Naive thymus-derived CD4-positive, alpha-beta T cell (primary cell): ENCODE measurements at places on chromosomes 4 and X. TPM values are rescaled to one million over a fixed set of nuclear protein-coding genes. Genes with fewer than 3 reads are reported as not detected.

The BCORL1 gene
- 8.2 TPM for total RNA-seq

The ERAS gene
- not detected for total RNA-seq

The CDKL2 gene
- total RNA-seq, result 0.34 TPM

The SMR3A gene
- total RNA-seq, result not detected

The FOXR2 gene
- total RNA-seq, result not detected in 2 replicates

GRCh38 chr4:108425988-108426387 lies 194.4 kb upstream of the RPL34 start:
- no peaks in the 10 kb centered on the region for H3K27me3 ChIP-seq
- DNase-seq, result no peak

- H3K27me3 ChIP-seq, result no peaks in the 10 kb centered on the region
- no peak overlapping the region for H3K4me3 ChIP-seq
- no peak for DNase-seq
- H3K4me1 ChIP-seq, result peaks cover 8% of the 10 kb centered on the region
These were observed 109.6 kb downstream of the ANXA3 start for GRCh38 chr4:78661086-78661690.

- no peaks in the 10 kb centered on the region for H3K4me1 ChIP-seq
- H3K27me3 ChIP-seq, result no peaks in the 10 kb centered on the region
- no peaks in the 10 kb centered on the region for H3K36me3 ChIP-seq
- no peak overlapping the region for H3K4me3 ChIP-seq
- no peak overlapping the region for H3K27ac ChIP-seq
These were observed 167.2 kb downstream of the NPNT start for GRCh38 chr4:106062452-106062875.

DNA sequence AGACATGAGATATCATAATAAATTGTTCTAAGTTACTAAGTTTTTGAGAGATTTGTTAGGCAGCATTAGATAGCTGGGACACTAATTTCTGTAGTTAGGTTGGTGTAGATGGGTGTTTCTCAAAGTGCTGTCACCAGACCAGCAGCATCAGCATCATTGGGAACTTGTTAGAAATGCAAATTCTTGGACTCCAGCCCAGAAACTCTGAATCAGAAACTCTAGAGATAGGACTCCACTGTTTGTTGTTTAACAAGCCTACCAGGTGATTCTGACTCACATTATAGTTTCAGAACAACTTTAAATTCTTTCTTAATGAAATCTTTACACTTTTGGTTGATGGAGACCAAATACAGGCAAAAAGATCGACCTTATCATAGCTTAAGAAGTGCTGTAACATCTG lies 173.7 kb downstream of the PABPC4L start:
- no peaks in the 10 kb centered on the region for H3K36me3 ChIP-seq
- no peak for DNase-seq
- H3K27ac ChIP-seq, result no peak overlapping the region
- no peak overlapping the region for H3K4me3 ChIP-seq
- no peaks in the 10 kb centered on the region for H3K27me3 ChIP-seq

GRCh38 chr4:38600575-38600974 lies 63.4 kb upstream of the KLF3 start:
- H3K27ac ChIP-seq, result no peak overlapping the region
- peaks cover 3% of the 10 kb centered on the region for H3K4me1 ChIP-seq
- H3K36me3 ChIP-seq, result no peaks in the 10 kb centered on the region
- no peak overlapping the region for H3K4me3 ChIP-seq
- DNase-seq, result no peak
- no peaks in the 10 kb centered on the region for H3K27me3 ChIP-seq

DNA sequence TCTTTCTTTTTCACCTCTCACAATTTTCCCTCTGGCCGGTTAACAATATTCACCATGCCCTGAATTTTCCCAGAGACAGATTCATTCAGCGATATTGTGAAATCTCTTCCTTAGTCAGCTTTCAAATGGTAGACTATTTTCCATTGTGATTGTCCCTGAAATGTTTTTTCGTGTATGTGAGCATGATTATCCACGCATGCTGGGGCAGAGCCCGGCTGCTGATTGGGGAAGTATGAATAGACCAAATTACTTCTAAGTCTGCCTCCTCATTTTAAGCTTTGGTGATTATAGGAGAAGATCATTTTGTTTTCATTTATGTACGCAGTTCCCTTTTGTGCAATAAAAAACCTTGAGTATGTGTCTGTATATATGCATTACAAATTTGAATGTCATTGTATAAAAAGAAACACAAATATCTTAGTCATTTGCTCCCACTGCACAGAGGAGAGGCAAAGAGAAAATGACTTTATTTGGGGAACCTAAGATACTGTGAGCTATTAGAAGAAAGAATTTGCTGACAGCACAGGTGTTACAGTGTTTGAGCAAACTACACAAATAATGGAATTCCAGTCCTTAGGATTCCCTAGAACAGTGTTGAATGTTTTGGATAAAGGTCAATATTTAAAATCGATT lies 11.3 kb downstream of the DTHD1 start:
- no peaks in the 10 kb centered on the region for H3K27me3 ChIP-seq
- DNase-seq, result no peak
- H3K36me3 ChIP-seq, result no peaks in the 10 kb centered on the region
- no peak overlapping the region for H3K4me3 ChIP-seq
- H3K27ac ChIP-seq, result no peak overlapping the region

DNA sequence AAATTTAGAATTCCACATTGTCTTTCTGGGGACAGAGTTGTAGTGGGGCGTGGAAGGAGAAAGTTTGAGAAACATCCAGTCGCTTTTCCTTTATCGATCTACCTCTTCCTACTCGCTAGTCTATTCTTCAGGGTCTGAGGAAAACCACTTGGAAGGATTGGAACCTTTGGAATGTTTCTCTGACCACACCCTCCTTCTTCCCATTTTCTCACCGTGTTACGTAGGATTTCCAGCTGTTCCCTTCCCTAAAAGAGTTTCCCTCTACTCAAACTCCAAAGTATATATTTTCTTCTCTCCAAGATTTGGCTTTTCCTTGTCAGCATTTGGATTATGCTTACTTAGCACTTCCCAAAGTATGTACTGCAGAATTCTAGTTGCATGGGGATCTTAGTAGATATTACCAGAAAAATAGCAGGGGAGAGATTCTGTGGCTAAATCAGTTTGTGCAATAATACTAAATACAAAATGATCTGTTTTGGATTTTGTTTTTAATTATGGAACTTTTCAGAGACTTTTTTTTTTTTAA lies 4.9 kb downstream of the ENPEP start:
- no peak overlapping the region for H3K27ac ChIP-seq
- no peaks in the 10 kb centered on the region for H3K27me3 ChIP-seq
- no peak overlapping the region for H3K4me3 ChIP-seq
- no peak for DNase-seq
- no peaks in the 10 kb centered on the region for H3K4me1 ChIP-seq

GRCh38 chrX:15373976-15374375 lies 10.2 kb downstream of the VEGFD start:
- no peak overlapping the region for H3K27ac ChIP-seq
- no peaks in the 10 kb centered on the region for H3K27me3 ChIP-seq
- no peaks in the 10 kb centered on the region for H3K36me3 ChIP-seq
- H3K4me3 ChIP-seq, result no peak overlapping the region
- no peaks in the 10 kb centered on the region for H3K4me1 ChIP-seq

DNA sequence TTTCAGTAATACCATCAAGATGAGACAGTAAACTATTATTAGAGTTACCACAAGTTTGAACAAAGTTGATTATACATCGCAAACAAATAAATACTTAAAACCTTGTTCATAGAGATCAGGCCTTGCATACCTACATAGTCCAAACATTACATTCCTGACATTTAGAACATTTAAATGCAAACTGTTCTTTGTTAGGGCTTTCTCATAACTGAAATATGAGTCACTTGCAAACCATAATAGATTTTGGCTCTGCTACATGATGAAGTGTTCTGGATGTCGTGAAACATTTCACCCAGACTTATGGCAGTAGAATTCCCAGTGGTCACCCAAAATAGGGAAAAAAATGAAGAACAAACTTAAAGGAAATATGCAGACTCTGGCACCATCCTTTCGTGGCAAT lies 75.0 kb downstream of the FAT4 start:
- no peaks in the 10 kb centered on the region for H3K4me1 ChIP-seq
- DNase-seq, result no peak
- H3K27me3 ChIP-seq, result no peaks in the 10 kb centered on the region
- H3K36me3 ChIP-seq, result no peaks in the 10 kb centered on the region
- no peak overlapping the region for H3K4me3 ChIP-seq

DNA sequence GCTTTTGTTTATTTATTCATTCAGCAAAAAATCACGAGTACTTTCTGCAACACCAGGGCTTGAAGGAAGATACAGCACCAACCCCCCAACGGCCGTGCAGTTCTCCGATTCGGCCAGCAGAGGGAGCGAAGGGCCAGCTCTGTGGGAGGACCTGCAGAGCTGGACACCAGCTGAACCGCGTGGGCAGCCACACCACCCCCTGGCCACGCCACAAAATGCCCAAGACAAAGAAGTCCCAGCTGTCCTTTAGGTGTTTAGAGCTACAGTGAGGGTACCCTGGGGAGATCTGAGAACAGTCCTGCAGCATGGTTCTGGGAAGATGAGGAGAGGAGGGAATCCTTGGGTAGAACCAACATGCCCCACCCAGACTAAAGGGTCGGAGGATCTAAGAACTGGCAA lies 83.1 kb downstream of the RELL1 start:
- H3K4me1 ChIP-seq, result peaks cover 3% of the 10 kb centered on the region
- H3K4me3 ChIP-seq, result no peak overlapping the region
- peak; percentile 57 for DNase-seq
- H3K27me3 ChIP-seq, result no peaks in the 10 kb centered on the region

- DNase-seq, result no peak
- H3K4me3 ChIP-seq, result no peak overlapping the region
- no peaks in the 10 kb centered on the region for H3K36me3 ChIP-seq
- no peaks in the 10 kb centered on the region for H3K4me1 ChIP-seq
- H3K27ac ChIP-seq, result no peak overlapping the region
These were observed 93.0 kb downstream of the TSPAN7 start for GRCh38 chrX:38654302-38654701.

DNA sequence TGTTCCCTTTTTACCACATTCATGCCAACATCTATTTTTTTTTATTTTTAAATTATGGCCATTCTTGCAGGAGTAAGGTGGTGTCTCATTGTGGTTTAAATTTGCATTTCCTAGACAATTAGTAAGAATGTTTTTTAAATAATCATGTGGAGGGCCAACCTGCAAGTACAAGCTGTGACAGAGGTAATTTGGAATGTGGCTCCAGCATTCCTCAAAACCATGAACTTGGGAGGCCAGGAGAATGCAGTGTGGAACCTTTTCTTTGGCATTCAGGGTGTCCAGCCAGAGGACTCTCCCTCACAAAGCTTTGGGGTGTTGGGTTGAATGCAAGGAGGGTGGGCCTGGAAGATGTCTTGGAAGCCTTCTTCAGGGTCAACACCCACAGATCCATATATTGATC lies 7.3 kb upstream of the TMEM185A start:
- H3K27ac ChIP-seq, result no peak overlapping the region
- no peaks in the 10 kb centered on the region for H3K27me3 ChIP-seq
- H3K36me3 ChIP-seq, result no peaks in the 10 kb centered on the region
- H3K4me1 ChIP-seq, result no peaks in the 10 kb centered on the region

GRCh38 chr4:25953740-25954139 lies 39.7 kb downstream of the SMIM20 start:
- no peaks in the 10 kb centered on the region for H3K36me3 ChIP-seq
- no peaks in the 10 kb centered on the region for H3K27me3 ChIP-seq
- H3K4me3 ChIP-seq, result no peak overlapping the region

DNA sequence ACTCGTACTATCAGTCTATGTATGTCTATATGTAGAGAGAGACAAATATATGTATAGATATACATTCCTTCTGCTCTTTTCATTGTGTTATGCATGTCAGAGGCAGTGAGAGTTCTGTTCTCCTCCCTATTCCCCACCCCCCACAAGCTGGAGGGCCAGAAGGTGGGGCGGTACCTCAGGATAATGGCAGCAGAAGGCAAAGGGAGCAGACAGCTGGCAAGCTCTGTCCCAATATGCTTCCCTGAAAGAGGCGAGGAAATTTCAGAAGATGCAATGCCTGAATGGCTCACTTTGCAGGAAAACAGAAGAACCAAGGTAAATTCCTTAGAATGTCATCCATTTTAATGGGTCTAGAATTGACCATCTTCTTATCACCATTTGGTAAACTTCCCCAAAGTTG lies 114.4 kb downstream of the NAA11 start:
- H3K27ac ChIP-seq, result no peak overlapping the region
- no peak overlapping the region for H3K4me3 ChIP-seq
- DNase-seq, result no peak
- H3K4me1 ChIP-seq, result no peaks in the 10 kb centered on the region
- no peaks in the 10 kb centered on the region for H3K27me3 ChIP-seq
- H3K36me3 ChIP-seq, result no peaks in the 10 kb centered on the region

DNA sequence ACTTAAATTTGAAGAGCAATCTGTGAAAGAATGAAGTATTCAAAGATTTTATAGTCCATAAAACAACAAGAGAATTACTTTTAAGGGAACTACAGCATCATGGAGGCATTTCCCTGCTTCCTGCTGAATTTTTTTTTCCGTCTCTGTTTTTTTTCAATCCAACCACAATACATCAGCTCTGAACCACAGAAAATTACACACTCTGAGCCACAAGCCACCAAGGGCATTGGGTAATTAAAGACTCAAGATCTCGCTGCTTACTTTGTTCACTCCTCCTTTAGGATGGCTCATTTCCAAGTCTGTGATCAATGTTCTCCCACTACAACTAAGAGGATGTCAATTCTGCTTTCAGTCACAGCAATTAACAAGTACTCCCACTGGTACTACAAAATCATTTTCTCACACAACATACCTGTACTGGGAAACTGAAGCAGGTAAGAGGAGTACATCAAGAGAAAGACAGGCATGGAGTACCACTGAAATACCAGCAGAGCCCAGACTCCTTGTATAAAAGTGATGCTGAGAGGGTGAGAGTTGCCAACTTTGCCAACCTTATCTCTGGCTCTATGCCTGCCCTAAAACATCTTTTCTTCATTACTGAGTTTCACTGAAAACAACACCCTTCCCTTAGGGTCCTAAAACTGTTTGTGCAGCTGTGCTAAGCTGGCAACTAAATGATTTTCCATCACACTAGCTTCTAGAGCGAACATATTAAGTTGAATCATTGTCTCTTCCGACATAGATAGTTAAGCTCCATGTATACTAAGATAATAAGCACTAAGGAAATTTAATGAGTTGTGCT lies 105.8 kb upstream of the MAGEB18 start:
- H3K4me3 ChIP-seq, result no peak overlapping the region
- DNase-seq, result no peak
- no peaks in the 10 kb centered on the region for H3K27me3 ChIP-seq
- no peaks in the 10 kb centered on the region for H3K4me1 ChIP-seq

- no peak for DNase-seq
- H3K27ac ChIP-seq, result no peak overlapping the region
- H3K4me3 ChIP-seq, result no peak overlapping the region
- H3K27me3 ChIP-seq, result no peaks in the 10 kb centered on the region
- no peaks in the 10 kb centered on the region for H3K36me3 ChIP-seq
These were observed 147.1 kb downstream of the CAMK2D start for GRCh38 chr4:113614414-113614813.

DNA sequence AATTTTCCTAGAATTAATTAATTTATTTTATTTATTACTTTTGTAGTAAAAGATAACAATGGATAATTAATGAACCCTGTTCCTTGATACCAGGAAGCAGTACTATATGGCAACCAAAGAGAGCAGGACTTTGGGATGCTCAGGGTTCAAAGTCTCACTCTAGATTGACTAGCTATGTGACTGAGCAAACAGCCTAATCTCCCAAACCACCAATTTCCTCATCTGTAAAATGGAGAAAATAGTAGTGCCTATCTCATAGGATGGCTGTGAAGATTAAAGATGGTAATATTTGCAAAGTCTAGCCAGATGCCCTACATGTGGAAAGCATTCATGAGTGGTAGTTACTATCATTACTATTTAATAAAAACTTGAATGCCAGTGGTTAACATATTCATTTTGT lies 97.6 kb downstream of the PRDM5 start:
- H3K4me3 ChIP-seq, result no peak overlapping the region
- no peak overlapping the region for H3K27ac ChIP-seq
- DNase-seq, result no peak

GRCh38 chr4:140152013-140152703 lies 1.8 kb downstream of the MAML3 start:
- DNase-seq, result peak; percentile 92
- peak overlapping the region; percentile 84 for H3K27ac ChIP-seq
- peaks cover 5% of the 10 kb centered on the region for H3K36me3 ChIP-seq
